ENCODE measurements at places on chromosomes 2 and 18. TPM values are rescaled to one million over a fixed set of nuclear protein-coding genes. Genes with fewer than 3 reads are reported as not detected.

The SLC5A7 gene
- total RNA-seq, result not detected

The RNF125 gene
- total RNA-seq, result 2.2 TPM

The FAM228A gene
- 0.58 TPM for total RNA-seq

The NCKAP5 gene
- total RNA-seq, result 0.12 TPM

The GPBAR1 gene
- not detected for total RNA-seq

The CRYGD gene
- total RNA-seq, result not detected

The SLC9A4 gene
- not detected for total RNA-seq

The SP140L gene
- 10.6 TPM for total RNA-seq

The FAM110C gene
- 0.82 TPM for total RNA-seq

The RHOB gene
- total RNA-seq, result 383 TPM

The SLC14A1 gene
- total RNA-seq, result under 0.01 TPM

The LDAH gene
- total RNA-seq, result 12.6 TPM

The SPP2 gene
- total RNA-seq, result not detected

The ACVR1C gene
- total RNA-seq, result not detected

The TCF23 gene
- total RNA-seq, result not detected

The HRH4 gene
- total RNA-seq, result not detected

The LHCGR gene
- total RNA-seq, result not detected

The ATOH8 gene
- 31.4 TPM for total RNA-seq

The MALL gene
- 4.4 TPM for total RNA-seq

The HJURP gene
- 4.9 TPM for total RNA-seq

The SCN3A gene
- not detected for total RNA-seq

The ZNG1B gene
- 7.7 TPM for total RNA-seq

The TRIB2 gene
- 9.9 TPM for total RNA-seq

The SERPINB5 gene
- total RNA-seq, result not detected

The CCDC68 gene
- total RNA-seq, result 4.5 TPM

The UGT1A4 gene
- not detected for total RNA-seq

The RUFY4 gene
- not detected for total RNA-seq

The MYO7B gene
- total RNA-seq, result not detected

The SCG2 gene
- total RNA-seq, result 0.47 TPM

The EIF5B gene
- total RNA-seq, result 23.9 TPM

The LCT gene
- total RNA-seq, result not detected

The ADRA2B gene
- total RNA-seq, result under 0.01 TPM

The LYPD1 gene
- total RNA-seq, result 0.12 TPM

The PHOSPHO2 gene
- total RNA-seq, result 0.60 TPM

The TMSB10 gene
- 7,384 TPM for total RNA-seq

The DOK1 gene
- total RNA-seq, result 28.2 TPM

The PAX8 gene
- total RNA-seq, result 2.0 TPM

The DNAJC5G gene
- total RNA-seq, result not detected

The CTAGE1 gene
- total RNA-seq, result under 0.01 TPM

The CFAP65 gene
- not detected for total RNA-seq

The SLC30A3 gene
- not detected for total RNA-seq

The PRADC1 gene
- total RNA-seq, result 68.3 TPM

The BMP10 gene
- not detected for total RNA-seq

The TLX2 gene
- not detected for total RNA-seq

The POTEE gene
- not detected for total RNA-seq

The ICA1L gene
- total RNA-seq, result 6.7 TPM

The EN1 gene
- total RNA-seq, result 5.7 TPM

The VWA3B gene
- not detected for total RNA-seq

The CDK15 gene
- 0.47 TPM for total RNA-seq

The PTPRN gene
- 4.6 TPM for total RNA-seq

The C2orf15 gene
- not detected for total RNA-seq

The EDAR gene
- total RNA-seq, result not detected

The EVX2 gene
- total RNA-seq, result 0.09 TPM

The GPR45 gene
- not detected for total RNA-seq

The MERTK gene
- total RNA-seq, result 2.0 TPM

The CNTNAP5 gene
- not detected for total RNA-seq

The SKOR2 gene
- total RNA-seq, result not detected

The RND3 gene
- total RNA-seq, result 59.7 TPM

The M1AP gene
- not detected for total RNA-seq

Measured in pericardium fibroblast (primary cell).